Uterine smooth muscle cell (primary cell): ENCODE measurements at places on chromosomes 7 and 10. TPM values are rescaled to one million over a fixed set of nuclear protein-coding genes. Genes with fewer than 3 reads are reported as not detected.

Gene EPO
- total RNA-seq = not detected in 2 replicates

Gene ACTL6B
- total RNA-seq = not detected in 2 replicates

Gene DRGX
- total RNA-seq = not detected in 2 replicates

Gene SPDYE8
- total RNA-seq = not detected in 2 replicates

Gene TMEM254
- total RNA-seq = 4.7 and 5.0 TPM in 2 replicates

Gene ANK3
- 7.2 and 15.6 TPM in 2 replicates for total RNA-seq

Gene VWDE
- under 0.01 and 0.33 TPM in 2 replicates for total RNA-seq

Gene PRPS1L1
- not detected in 2 replicates for total RNA-seq
